Mesothelial cell of epicardium (in vitro differentiated cells): ENCODE measurements at places on chromosomes 12 and 14. TPM values are rescaled to one million over a fixed set of nuclear protein-coding genes. Genes with fewer than 3 reads are reported as not detected.

DNA sequence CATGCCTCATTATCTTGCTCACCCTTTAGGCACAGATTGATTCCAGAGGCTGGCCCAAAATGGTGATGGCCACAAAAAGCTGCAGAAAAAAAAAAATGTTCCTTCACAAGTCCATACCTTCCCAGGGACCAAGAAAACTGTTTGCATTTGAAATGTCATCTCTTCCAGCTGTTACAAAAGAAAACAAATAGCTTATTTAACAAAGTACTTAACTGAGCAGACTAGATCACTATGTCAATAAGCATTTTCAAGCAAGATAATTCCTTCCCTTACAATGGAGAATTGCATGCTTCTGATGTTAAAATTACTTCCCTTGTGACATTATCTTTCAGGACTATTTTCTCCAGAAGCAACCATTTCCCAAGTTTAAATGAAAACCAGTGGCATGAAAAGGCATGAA lies 377.9 kb upstream of the KITLG start:
- no peak overlapping the region for H3K4me3 ChIP-seq
- no peak overlapping the region for H3K27ac ChIP-seq
- no peaks in the 10 kb centered on the region for H3K27me3 ChIP-seq
- H3K4me1 ChIP-seq: peaks cover 2% of the 10 kb centered on the region
- no peaks in the 10 kb centered on the region for H3K36me3 ChIP-seq

- H3K4me1 ChIP-seq: peaks cover 27% of the 10 kb centered on the region
- no peaks in the 10 kb centered on the region for H3K27me3 ChIP-seq
- H3K27ac ChIP-seq: no peak overlapping the region
- no peak for DNase-seq
- H3K36me3 ChIP-seq: peaks cover 2% of the 10 kb centered on the region
- no peak overlapping the region for H3K4me3 ChIP-seq
These were observed 241.9 kb downstream of the PAWR start for GRCh38 chr12:79448816-79449215.

GRCh38 chr14:94770251-94770749 lies 387 bp upstream of the GSC start:
- H3K27ac ChIP-seq: no peak overlapping the region
- peak overlapping the region; percentile 60 for H3K4me3 ChIP-seq
- peaks cover 43% of the 10 kb centered on the region for H3K4me1 ChIP-seq
- H3K36me3 ChIP-seq: peaks cover 2% of the 10 kb centered on the region
- peaks cover 96% of the 10 kb centered on the region for H3K27me3 ChIP-seq

GRCh38 chr14:93546642-93547041 lies 115.9 kb downstream of the UNC79 start:
- no peak overlapping the region for H3K27ac ChIP-seq
- peaks cover 5% of the 10 kb centered on the region for H3K4me1 ChIP-seq
- H3K27me3 ChIP-seq: peaks cover 12% of the 10 kb centered on the region
- H3K4me3 ChIP-seq: no peak overlapping the region
- no peaks in the 10 kb centered on the region for H3K36me3 ChIP-seq
- no peak for DNase-seq

The FOXN4 gene
- total RNA-seq: 0.11 TPM in 1 of 3 replicates, not detected in the others

- H3K4me3 ChIP-seq: peak within 1 kb of the TSS; percentile 90
- peaks cover 75% of the 10 kb centered on the region for H3K4me1 ChIP-seq
- H3K27me3 ChIP-seq: no peaks in the 10 kb centered on the region
- H3K36me3 ChIP-seq: peaks cover 7% of the 10 kb centered on the region
These were observed at the start of gene BCAT1 for GRCh38 chr12:24948757-24949722. Gene BCAT1, minus strand, starts transcription at chr12:24949101. Its CDS starts 169 bp downstream, at chr12:24948932.

- H3K36me3 ChIP-seq: no peaks in the 10 kb centered on the region
- no peak for DNase-seq
- no peak overlapping the region for H3K27ac ChIP-seq
- H3K4me1 ChIP-seq: peaks cover 4% of the 10 kb centered on the region
These were observed 83.2 kb upstream of the SSTR1 start for GRCh38 chr14:38124506-38124905.

The ADAM21 gene
- total RNA-seq: 0.11 to 0.16 TPM in 2 of 3 replicates, not detected in the other

DNA sequence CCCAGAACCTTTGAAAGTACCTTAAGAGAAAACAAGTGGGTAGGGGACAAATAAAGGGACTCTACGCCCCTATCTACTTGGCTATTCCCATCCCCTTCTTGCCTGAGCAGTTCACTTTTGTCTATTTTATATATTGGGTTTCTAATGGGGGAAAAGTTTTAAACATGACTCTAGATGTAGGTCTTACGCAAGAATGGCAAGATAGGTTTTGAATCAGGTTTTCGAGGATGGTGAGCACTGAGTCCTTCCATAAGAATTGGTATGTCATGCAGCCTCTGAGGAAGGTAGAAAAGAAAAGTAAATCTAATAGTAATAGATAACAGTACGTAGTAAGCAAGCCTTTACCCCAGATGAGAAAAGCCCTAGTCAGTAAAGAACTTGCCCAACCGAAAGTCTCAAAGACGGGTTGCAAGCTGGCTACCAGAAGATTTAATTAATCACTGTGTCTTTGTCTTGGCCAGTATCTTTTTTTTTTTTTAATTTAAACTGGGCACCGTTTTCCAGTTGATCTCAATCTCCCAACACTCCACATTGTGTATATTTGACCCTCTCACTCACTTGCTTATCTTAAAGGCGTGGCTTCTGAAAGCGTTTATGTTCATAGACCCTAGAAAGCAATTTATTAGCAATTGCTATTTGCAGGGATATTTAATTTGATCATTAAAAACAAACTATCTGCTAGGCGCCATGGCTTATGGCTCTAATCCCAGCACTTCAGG lies 86.6 kb upstream of the TMEM263 start:
- H3K4me1 ChIP-seq: no peaks in the 10 kb centered on the region
- no peak for DNase-seq
- H3K4me3 ChIP-seq: no peak overlapping the region
- no peaks in the 10 kb centered on the region for H3K27me3 ChIP-seq
- peaks cover 11% of the 10 kb centered on the region for H3K36me3 ChIP-seq

The IGF1 gene
- total RNA-seq: 62.2 to 76.8 TPM (median 66.9 TPM) in 3 replicates

The CMA1 gene
- not detected in 3 replicates for total RNA-seq

The SMOC1 gene
- total RNA-seq: 1.4 to 2.0 TPM (median 1.5 TPM) in 3 replicates

The DCN gene
- total RNA-seq: 1,349 to 1,406 TPM (median 1,402 TPM) in 3 replicates

DNA sequence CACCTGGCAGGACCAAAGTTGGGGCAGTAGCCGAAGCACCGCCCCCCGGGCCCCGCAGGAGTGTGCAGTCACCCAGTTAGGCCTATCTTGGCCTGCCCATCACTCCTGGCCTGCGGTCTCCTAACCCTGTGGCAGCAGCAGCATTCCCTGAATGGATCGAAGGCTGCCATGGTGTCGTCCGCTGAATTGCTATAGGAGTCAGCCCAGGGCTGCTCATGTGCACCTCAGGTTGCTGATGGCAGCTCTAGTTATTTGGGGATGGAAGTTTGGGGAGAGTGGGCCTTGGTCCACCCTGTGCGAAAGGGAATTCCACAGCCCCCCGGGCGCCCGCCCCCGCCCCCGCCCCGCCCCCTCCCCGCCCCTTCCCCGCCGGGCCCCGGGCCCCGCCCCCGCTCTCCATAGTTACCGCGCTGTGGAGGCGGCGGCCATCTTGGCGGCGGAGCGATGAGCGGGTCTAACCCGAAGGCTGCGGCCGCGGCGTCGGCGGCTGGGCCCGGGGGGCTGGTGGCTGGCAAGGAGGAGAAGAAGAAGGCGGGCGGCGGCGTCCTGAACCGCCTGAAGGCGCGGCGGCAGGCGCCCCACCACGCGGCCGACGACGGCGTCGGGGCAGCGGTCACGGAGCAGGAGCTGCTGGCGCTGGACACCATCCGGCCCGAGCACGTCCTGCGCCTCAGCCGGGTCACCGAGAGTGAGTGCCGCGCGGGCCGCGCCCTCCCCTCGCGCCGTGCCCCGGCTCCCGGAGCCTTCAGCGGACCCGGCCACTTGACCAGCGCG lies at the start of gene UNC119B:
UNC119B (plus strand) TSS at position 428 of the 774 bp plus-strand sequence; CDS start at position 445, 17 bp downstream.
- peaks cover 32% of the 10 kb centered on the region for H3K4me1 ChIP-seq
- peak within 1 kb of the TSS; percentile 73 for H3K4me3 ChIP-seq
- H3K27me3 ChIP-seq: no peaks in the 10 kb centered on the region
- peak within 1 kb of the TSS; percentile 82 for H3K27ac ChIP-seq

The NKX2-1 gene
- total RNA-seq: not detected in 3 replicates

The COQ10A gene
- 11.0 to 15.3 TPM (median 12.5 TPM) in 3 replicates for total RNA-seq

The PSMB5 gene
- 121 to 124 TPM (median 123 TPM) in 3 replicates for total RNA-seq

DNA sequence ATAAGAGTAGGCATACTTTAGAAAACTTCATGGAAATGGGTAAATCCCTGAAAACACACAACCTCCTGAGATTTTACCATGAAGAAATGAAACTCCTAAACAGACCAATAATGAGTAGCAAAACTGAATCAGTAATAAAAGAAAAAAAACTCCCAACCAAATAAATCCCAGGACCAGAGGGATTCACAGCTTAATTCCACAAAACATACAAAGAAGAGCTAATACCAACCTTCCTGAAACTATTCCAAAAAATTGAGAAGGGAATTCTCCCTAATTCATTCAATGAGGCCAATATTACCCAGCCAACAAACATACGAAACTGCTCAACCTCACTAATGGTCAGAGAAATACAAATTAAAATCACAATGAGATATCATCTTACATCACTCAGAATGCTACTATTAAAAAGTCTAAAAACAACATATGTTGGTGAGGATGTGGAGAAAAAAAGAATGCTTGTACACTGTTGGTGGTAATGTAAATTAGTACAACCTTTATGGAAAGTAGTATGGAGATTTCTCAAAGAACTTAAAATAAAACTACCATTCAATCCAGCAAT lies 97.3 kb upstream of the ST8SIA1 start:
- DNase-seq: no peak
- peaks cover 8% of the 10 kb centered on the region for H3K4me1 ChIP-seq
- peak overlapping the region; percentile 24 for H3K27ac ChIP-seq
- peaks cover 2% of the 10 kb centered on the region for H3K27me3 ChIP-seq

DNA sequence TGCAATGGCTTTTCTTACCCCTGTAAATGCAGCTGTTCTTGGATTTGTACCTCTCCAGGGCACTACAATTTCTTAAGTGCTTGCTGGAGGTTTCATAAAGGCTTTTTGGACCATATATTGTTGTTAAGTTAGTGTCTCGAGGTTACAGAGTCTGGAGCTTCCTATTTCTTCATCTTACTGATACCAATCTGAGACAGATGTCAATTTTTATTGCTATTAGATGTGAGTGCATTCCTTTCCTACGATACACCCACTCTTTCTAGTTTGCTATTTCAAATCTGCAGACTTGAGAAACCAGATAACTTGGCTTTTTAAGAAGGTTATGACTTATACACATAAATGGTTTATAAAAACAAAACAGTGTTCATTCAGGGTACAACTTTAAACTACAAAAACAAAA lies 2.1 kb downstream of the NOXRED1 start:
- peaks cover 58% of the 10 kb centered on the region for H3K36me3 ChIP-seq
- H3K4me1 ChIP-seq: no peaks in the 10 kb centered on the region
- no peak overlapping the region for H3K4me3 ChIP-seq
- H3K27ac ChIP-seq: no peak overlapping the region

The LRP1 gene
- total RNA-seq: 229 to 253 TPM (median 243 TPM) in 3 replicates

DNA sequence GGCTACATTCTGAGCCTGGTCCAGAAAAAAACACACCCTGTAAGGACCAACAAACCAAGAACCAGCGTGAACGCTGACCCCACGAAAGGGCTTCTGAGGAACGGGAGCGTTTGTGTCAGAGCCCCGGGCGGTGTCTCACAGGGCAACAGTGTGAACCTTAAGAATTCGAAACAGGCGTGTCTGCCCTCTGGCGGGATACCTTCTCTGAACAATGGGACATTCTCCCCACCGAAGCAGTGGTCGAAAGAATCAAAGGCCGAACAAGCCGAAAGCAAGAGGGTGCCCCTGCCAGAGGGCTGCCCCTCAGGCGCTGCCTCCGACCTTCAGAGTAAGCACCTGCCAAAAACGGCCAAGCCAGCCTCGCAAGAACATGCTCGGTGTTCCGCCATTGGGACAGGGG lies 7.9 kb downstream of the DACT1 start:
- H3K27me3 ChIP-seq: no peaks in the 10 kb centered on the region
- H3K27ac ChIP-seq: no peak overlapping the region
- peaks cover 17% of the 10 kb centered on the region for H3K4me1 ChIP-seq
- H3K4me3 ChIP-seq: no peak overlapping the region
- H3K36me3 ChIP-seq: peaks cover 49% of the 10 kb centered on the region

GRCh38 chr12:38159591-38160317 lies 156.8 kb upstream of the ALG10B start:
- H3K27ac ChIP-seq: no peak overlapping the region
- H3K36me3 ChIP-seq: no peaks in the 10 kb centered on the region
- H3K4me3 ChIP-seq: no peak overlapping the region
- DNase-seq: no peak
- H3K27me3 ChIP-seq: no peaks in the 10 kb centered on the region
- H3K4me1 ChIP-seq: no peaks in the 10 kb centered on the region

DNA sequence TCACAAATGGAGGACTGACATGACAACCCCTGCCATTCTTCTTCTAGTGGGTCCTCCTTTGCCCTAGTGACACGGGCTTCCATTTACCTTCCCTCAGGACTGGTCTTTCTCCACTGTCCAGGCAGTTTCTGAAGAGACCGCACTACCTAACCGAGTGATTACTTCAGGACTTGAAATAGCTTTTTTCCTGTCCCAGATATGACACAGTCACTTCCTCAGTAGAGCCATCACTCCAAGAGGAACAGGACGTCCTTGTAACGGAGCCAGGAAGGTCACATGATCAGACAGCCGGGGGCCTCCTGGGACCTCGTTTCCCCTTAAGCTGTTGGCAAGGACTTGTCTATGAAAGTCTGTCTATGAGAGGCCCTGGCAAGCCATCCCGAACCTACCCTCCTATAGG lies 62.3 kb downstream of the FOS start:
- DNase-seq: no peak
- no peaks in the 10 kb centered on the region for H3K36me3 ChIP-seq
- no peaks in the 10 kb centered on the region for H3K4me1 ChIP-seq
- H3K4me3 ChIP-seq: no peak overlapping the region
- peaks cover 3% of the 10 kb centered on the region for H3K27me3 ChIP-seq

DNA sequence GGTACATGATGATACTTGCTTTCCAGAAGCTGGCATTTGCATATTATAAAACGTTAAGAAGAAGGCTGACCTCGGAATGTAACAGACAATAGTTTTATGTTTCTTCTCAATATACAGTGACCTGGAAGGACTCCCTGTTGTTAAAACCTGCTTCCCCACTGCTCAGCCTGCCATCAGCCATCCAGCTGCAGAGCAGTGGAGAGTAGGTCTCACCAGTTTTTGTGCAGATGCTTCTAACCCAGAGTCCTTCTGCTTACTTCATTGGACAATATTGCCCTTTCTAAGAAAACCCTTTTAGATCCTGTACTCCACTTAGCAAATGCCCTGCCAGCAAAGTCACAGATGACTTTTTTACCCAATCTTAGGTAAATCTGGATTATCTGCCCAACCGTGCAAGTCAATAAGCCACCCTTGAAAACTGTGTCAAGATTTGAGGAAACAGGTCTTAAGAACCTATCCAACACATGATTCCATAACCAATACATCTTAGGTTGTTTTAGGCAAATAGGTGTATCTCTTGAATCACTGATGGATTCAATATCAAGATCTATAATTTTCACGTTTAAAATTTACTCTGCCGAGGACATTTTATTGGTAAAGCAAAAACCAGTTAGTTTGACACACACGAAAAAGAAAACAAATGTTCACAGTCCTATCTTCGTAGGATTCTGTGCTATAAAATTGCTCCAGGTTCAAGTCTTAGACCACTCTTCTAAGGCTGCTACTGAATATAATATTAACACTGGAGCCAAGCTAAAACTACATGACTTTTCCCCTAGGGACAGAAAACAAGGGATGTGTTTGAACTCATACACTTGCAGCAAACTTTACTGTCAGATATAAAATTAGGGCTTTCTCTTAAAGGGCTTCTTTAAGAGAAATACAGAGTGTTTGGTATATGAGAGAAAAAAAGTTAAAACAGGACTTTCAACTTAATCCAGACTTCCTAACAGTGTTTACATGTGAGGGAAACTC lies 5.7 kb downstream of the PHLDA1 start:
- H3K4me1 ChIP-seq: peaks cover 36% of the 10 kb centered on the region
- no peak overlapping the region for H3K4me3 ChIP-seq
- no peaks in the 10 kb centered on the region for H3K27me3 ChIP-seq
- DNase-seq: no peak
- peak overlapping the region; percentile 71 for H3K27ac ChIP-seq

The NAV3 gene
- total RNA-seq: 17.2 to 28.7 TPM (median 20.2 TPM) in 3 replicates

The TAS2R31 gene
- total RNA-seq: 9.3 to 9.7 TPM (median 9.5 TPM) in 3 replicates
